ENCODE measurements at places on chromosomes 6 and 20.

- no peak for DNase-seq
Observed at GRCh38 chr6:93083337-93084230, 335.8 kb downstream of the EPHA7 start.

- DNase-seq, result no peak
Observed at GRCh38 chr6:30997301-30997700, 13.0 kb upstream of the MUC22 start.

DNA sequence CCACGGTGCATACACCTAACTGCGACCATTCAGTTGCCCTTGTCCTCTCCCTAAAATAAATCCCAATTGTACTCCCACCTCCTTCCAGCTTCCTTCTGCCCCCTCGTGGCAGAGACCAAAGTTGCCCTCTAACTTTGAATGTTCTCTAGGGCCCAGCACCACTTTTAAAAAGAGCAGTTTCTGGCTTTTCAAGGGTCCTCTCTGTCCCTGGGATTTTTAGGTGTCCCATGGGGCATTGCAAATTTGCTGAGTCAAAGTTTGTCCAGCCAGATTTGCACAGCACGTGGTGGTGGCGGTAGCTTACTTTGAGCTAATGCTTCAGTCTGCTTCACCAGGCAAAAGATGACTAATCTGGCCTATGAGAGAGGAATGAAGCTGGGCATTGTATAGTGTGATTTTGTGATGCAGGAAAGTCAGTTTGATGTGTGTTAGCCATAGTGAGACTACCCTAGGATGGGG, 100.2 kb downstream of the PERP start:
- peak; percentile 15 for DNase-seq

GRCh38 chr6:47363736-47364135, 54.0 kb upstream of the TNFRSF21 start:
- no peak for DNase-seq

DNA sequence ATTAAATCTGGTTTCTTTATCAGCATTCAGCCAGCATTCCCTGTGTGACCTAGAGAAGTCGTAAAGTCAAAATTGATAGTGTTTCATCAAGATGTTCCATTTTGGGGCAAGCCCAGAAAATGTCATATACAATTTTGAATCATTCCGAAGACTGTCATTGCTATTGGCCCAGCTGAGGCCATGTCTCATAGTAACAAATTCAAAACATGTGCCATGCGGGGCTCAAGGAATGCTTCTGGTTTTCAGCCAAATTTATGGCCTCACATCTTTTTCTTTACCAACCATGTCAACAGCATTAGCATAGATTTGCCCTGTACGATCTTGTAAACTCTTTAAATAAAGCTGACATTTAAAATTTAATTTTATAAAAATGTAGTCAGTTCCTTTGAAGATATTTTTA, 314.7 kb downstream of the PAX1 start:
- DNase-seq, result no peak

DNA sequence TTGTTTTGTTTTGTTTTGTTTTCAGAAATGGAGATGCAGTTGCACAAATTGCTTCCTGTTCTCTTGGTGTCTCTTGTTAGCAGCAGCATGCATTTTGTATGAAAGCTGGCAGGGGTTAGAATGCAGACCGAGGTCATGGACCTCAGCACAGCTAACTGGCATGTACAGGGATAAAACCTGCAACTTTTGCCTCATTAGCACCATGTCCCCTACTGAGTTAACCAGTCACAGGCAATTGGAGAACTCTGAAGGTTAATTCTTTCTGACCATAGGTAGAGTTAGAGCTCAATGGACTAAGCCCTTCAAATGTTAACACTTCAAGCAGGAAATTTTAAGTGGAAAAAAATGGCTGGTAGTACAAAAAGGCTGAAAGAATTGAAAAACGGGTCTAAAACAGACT, 377.1 kb downstream of the ADGRB3 start:
- no peak for DNase-seq

DNA sequence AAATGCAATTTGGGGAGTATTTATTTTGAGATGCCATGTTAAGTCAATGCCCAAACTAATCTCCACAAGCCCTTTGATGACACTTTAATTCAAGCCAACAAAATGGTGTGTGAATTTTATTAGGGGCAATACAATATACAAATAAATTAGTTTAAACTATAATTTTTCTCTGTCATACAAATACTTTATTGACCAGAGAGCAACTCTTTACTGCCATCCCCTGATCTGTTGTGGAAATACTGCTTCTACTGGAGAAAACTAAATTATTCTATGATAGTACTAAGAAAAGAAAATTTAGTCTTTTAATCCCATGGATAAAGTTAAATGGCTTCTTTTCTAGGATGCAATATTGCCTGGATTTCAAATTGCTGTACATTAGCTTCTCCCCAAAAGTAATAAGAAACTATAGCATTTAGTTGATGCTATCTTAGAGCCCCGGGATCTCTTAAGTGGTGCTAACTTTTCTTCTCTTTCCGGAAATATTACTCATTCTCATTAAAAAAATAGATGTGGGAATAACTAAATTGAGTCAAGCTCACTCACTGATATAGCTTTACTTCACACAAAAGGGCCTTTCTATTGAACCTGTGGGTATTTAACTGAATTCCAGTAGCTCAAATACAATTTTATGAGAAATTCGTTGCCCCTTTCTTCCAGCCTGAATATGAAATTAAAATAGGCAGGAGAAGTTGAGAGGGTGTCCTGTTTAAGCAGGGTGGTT, 49.2 kb downstream of the SMPDL3A start:
- no peak for DNase-seq

DNA sequence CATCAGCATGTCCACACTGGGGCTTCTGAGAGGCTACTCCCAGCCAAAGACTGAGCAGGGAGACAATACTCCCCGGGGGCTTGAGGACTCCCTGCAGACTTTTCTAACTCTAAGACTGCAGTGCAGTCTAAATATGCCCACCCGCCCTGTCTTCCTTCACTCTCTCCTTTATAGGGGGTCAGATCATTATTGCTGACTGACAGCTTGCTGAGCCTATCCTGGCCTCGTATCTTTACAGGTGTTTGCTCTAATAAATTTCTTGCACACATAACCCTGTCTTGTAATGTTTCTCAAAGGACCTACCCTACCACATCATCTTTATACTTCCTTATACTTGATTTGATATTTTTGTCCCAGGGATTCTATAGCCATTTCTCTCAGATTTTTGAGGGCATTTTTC, 39.4 kb upstream of the MOCS1 start:
- DNase-seq, result no peak

DNA sequence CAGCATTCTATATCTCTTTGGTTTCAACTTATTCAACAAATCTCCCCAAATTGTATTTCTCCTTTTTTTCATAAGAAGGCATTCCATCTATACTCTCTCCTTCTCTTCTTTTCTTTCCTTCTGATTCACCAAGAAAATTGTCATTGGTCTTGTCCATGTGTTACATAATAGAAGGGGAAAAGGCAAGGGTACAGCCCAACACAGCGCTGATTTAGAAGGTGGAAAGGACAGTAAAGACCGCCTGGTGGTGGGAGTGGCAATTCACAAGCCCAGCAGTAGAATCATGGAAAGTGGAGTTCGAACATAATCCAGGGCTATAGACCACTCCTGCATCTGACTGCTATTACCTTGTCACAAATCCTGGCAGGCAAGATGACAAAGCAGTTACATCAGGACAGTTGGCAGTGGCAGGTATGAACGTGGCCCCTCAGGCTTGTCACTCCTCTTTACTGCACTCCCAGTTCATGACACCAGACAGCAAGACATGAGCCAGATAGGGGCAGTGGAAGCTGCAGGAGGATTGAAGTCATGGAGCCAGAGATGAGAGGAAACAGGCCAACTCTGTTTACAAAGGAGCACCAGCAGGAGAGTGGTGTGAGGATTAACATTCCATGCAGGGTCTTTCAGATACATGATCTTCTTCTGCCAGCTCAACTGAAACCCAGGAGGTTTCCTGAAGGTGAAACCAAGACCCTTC, 2.1 kb upstream of the TNFAIP3 start:
- no peak for DNase-seq

DNA sequence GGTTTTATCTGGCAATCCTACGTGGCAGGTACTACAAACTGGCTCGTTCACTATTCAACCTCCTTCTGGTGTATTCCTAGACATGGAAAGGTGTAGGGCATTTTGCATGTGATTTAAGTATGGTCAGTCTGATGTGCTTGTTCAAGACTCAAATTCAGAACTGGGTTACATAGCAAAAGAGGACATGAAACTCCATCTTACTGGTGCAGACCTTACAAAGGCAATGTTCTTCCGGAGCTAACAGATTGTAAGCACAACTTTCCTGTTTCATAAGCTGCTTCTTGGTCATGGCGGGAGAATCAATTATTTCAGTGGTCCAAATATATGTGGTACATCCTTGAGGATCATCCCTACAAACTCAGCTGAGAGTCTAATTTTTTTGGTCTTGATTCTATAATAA, 703.4 kb downstream of the EPM2A start:
- no peak for DNase-seq

DNA sequence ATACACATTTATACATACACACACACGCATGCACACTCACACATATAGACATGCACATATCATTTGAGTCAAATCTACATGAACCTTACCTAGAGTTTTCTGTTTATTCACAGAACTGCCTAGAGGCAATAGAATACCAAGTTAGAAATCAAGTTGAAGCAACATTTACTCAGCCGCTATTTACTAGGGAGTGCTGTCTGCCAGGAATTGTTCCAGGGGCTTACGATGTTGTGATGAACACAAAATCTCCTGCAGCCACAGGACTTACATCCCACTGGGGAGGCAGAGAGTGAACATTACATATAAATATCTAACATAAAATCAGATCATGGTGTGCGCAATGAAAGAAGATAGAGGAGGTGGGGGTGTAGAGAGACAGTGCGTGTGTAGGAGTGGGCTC, 80.4 kb downstream of the GCLC start:
- DNase-seq, result no peak

- DNase-seq, result no peak
Observed at GRCh38 chr6:106060167-106060566, 26.0 kb upstream of the PRDM1 start.

DNA sequence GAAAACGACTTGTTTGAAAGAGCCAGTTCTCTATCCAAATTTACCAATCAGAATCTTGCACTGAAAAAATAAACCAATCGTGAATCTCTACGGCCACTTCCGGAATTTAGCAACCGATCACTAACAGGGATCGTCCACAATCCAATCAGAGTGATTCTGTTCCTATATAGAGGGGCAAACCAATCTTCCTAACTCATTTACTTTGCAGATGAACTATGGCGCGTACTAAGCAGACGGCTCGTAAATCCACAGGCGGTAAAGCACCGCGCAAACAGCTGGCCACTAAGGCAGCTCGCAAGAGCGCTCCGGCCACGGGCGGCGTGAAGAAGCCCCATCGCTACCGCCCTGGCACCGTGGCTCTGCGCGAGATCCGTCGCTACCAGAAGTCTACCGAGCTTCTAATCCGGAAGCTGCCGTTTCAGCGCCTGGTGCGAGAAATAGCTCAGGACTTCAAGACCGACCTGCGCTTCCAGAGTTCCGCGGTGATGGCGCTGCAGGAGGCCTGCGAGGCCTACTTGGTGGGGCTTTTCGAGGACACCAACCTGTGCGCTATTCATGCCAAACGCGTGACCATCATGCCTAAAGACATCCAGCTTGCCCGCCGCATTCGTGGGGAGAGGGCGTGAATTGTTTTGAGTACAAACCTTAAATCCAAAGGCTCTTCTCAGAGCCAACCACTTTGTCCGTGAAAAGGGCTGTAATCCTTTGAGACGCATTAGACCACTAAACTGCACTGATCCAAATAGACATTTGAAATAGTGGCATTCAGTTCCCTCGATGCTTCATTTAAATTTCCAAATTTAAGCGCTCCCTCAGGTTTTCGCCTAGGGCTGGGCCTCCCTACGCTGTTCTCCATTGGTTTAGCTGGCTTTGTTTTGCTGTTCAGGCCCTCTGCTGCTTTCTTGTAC, 138.0 kb downstream of the HFE start:
- no peak for DNase-seq

GRCh38 chr6:79422666-79423065, 114.6 kb downstream of the LCA5 start:
- no peak for DNase-seq

GRCh38 chr6:153401751-153402150, 270.7 kb upstream of the RGS17 start:
- no peak for DNase-seq

DNA sequence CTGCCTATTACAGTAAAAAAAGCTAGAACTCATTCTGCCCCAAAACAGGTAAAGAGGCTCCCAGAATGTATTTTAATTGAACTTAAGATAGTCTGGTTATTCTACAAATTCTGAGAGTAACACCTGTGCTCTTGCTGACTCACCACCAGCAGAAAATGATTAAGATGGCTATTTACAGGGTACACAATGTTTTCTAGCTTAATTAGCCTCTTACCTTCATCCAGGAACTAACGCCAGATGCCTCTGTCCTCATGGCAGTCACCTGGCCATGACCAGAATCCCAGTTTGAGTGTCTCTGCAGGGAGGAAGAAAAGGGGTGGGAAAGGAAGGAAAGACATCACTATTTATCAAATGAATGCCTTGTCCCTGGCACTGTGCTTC, 31.3 kb upstream of the PPP1R3G start:
- DNase-seq, result no peak

DNA sequence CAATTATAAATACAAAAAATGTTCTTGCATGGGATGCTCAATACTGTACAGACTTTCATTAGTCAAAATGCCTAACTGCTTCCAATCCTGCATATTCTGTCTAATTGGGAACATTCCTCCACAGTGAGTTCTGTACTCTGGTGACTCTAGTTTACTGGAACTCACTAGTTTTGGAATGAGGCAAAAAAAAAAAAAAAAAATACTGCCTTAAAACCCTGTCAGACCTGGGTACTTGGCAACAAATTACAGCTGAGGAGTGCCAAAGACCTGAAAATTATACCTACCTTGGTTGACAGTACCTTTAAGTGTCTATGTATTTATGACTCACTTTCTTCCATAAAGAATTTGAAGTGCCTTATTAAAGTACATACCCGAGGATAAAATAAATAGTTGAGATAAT, 276.7 kb downstream of the FARS2 start:
- DNase-seq, result no peak

GRCh38 chr20:5606350-5606749, 143.9 kb upstream of the SHLD1 start:
- no peak for DNase-seq

GRCh38 chr6:88538130-88538706, 372.1 kb upstream of the CNR1 start:
- no peak for DNase-seq

GRCh38 chr6:15752820-15753219, 90.0 kb upstream of the DTNBP1 start:
- no peak for DNase-seq

- DNase-seq, result no peak
Observed at GRCh38 chr20:8510808-8511207, 378.7 kb downstream of the PLCB1 start.

Data from CD14-positive monocyte (primary cell).